Peyer's patch (tissue), 4 donors: ENCODE measurements at places on chromosomes 1 and 21.

DNA sequence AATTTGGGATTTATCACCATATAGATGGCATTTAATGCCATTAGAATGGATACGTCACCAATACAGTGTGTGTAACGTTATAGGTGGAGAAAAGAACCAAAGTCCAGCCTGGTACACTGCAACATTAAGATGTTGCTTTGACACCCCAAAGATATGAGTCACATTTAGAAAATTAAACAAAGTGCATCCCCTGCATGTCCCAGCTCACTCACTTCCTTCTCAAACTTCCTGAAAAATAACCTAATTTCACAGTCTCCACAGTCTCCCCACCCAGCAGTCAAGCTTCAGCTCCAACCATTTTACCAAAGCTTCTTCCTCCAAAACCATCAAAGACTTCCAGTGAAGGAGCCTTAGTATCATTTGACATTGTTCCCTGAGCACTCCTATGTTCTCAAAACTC lies 111.9 kb downstream of the OMA1 start:
- no peak for DNase-seq

DNA sequence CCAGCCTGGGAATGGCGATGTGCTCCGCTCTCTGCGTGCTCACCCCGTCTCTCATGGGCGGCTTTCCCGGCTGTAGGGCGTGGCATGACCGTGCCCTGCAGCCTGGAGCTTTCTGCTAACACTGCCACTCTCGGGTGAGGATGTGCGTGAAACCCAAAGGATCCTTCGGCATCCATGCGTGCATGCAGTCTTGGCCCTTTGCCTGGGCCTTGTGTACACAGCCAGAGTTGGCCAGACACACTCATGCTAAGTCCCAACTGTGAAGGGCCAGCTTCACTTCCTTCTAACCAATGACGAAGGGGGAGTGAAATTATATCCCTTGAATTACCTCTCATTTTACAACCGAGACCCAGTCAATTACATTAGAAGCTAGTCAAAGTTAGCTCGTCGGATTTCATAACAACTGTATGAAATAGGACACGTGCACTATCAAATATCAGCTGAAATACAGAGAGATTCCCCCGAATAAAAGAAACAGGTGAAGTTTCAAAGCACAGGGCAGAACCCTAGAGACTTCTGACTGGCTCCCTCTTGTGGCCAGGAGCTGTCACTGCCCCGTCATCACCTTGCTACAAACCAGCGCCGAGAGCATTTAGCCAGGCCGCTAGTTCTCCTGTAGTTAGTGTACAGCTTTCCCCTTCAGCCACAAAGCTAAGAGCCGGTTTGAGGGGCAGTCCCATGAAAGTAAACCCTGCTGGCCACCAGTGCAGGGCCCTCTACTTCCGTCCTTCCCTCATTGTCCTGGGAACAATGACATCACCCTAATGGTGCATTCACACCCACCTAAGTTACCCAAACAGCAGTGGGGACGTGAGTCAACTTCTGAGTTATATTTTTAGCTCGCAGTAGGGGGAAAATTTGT lies 63.4 kb upstream of the COA6 start:
- peak; percentile 50 for DNase-seq

GRCh38 chr1:36912365-36912865 lies 121.9 kb downstream of the GRIK3 start:
- DNase-seq: no peak

DNA sequence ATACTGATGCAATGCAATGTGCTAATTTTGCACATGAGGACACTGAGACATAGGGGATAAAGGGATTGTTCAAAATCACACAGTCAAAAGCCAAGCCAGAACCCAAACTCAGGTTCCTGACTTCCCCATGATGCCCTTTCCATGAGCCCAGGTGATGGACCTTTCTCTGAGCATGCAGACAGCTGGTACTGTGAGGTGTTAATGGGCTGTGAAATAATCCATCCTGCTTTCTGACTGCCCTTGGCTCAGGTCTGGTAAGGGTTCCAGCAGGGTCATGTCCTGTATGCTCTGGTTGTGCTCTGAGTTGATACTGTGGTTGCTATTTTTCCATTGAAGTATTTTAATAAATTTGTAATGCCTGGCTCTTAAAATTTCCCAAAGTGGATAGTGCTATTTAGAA lies 50.0 kb downstream of the CNIH3 start:
- no peak for DNase-seq

- no peak for DNase-seq
These were observed 54.1 kb downstream of the CD2 start for GRCh38 chr1:116808200-116808847.
